Activated T-cell treated with anti-CD3 and anti-CD28 coated beads for 4 hours (primary cell): ENCODE measurements at places on chromosomes 7 and 10.

DNA sequence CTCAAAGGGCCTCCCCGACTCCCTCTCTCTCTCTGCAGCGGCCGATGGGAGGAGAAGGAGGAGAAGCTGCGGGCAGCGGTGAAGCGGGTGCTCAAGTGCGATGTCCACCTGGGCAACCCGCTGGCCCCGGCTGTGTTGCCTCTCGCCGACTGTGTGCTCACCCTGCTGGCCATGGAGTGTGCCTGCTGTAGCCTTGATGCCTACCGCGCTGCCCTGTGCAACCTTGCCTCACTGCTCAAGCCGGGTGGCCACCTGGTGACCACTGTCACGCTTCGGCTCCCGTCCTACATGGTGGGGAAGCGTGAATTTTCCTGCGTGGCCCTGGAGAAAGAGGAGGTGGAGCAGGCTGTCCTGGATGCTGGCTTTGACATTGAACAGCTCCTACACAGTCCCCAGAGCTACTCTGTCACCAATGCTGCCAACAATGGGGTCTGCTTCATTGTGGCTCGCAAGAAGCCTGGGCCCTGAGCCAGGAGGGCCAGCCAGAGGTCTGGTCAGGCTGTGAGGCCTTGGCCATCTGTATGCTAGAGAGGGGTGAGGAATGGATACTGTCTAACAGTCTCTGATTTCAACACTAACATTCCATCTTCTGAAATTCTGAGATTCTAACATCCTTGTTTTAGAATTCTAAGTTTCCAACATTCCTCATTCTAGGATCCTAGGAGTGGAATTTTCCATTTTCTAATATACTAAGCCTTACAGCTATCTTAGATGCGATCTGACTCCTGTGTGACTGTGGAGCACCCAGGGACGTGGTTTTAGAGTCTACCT lies 3.6 kb downstream of the INMT start:
- no peak for DNase-seq

DNA sequence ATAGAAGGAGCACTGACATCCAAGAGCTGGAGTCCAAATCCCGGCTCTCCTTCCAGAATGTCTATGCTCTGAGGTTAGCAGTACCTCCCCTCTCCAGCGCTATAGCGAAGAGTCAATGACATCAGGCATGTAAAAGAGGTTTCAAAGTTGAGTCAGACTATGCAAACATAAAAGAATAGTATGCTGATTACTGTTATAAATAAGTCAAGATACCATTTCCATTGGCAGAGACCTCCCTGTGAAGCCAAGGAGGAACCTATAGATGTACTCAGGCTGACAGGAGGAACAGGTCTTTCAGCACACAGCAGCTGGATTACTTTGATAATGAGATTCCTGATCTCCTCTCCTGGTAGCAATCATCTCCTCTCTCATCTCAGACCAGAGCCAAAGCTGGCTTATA lies 103.9 kb upstream of the EFCAB10 start:
- no peak for DNase-seq

DNA sequence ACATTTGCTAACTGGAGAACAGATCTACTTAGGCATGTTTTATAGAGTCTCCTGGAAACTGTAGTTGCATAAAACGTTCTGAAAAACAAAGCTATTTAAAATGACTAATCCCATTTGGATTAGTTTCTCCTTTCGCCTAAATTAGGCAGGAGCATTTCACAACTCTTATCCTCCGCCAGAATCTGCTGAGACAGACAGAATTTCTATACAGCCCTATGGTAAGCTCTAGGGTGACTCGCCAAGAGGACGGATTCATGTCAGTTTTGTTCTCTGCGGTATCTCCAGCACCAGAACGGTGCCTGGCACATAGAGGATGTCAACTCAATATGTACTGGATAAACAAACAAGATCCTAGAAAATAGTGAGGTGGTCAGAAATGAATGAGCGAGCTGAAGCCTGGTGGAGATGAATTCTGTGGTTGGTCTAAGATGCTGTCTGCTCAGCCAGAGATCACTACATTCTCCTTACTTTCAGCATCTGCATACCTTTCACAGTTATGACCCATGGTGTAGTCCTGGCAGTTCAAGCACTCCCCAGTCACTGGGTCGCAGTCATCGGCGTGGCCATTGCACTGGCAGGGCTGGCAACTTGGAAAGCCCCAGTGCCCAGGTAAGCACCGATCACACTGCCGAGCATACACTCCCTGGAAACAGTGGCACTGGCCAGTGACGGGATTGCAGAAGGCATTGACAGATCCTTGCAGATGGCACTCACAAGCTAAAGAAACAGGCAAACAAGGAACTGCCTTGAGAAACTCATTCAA lies 44.0 kb downstream of the LAMB1 start:
- DNase-seq, result no peak

- DNase-seq, result no peak
These were observed 381.1 kb downstream of the SDK1 start for GRCh38 chr7:3682028-3682710.

DNA sequence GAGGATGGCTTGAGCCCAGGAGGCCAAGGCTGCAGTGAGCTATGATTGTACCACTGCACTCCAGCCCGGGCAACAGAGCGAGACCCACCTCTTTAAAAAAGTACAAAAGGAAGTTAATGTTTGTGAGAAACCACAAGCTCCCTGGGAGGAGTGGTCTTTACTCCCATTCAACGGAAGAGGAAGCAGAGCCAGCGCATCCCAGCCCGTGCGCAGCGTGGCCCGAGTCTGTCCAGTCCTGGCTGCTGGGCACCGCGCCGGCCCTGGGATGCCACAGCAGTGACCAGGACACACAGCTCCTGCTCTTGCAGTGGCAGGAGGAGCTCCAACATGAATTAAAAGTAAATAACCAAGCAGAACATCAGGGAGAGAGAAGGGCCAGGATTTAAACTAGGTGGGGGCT lies 68.4 kb downstream of the ELFN1 start:
- no peak for DNase-seq

- DNase-seq, result no peak
These were observed 142.6 kb upstream of the KAT6B start for GRCh38 chr10:74683621-74684364.

- no peak for DNase-seq
These were observed 11.1 kb downstream of the ZNF775 start for GRCh38 chr7:150390205-150390604.

GRCh38 chr7:132655131-132655727 lies 79.0 kb upstream of the PLXNA4 start:
- DNase-seq, result no peak

DNA sequence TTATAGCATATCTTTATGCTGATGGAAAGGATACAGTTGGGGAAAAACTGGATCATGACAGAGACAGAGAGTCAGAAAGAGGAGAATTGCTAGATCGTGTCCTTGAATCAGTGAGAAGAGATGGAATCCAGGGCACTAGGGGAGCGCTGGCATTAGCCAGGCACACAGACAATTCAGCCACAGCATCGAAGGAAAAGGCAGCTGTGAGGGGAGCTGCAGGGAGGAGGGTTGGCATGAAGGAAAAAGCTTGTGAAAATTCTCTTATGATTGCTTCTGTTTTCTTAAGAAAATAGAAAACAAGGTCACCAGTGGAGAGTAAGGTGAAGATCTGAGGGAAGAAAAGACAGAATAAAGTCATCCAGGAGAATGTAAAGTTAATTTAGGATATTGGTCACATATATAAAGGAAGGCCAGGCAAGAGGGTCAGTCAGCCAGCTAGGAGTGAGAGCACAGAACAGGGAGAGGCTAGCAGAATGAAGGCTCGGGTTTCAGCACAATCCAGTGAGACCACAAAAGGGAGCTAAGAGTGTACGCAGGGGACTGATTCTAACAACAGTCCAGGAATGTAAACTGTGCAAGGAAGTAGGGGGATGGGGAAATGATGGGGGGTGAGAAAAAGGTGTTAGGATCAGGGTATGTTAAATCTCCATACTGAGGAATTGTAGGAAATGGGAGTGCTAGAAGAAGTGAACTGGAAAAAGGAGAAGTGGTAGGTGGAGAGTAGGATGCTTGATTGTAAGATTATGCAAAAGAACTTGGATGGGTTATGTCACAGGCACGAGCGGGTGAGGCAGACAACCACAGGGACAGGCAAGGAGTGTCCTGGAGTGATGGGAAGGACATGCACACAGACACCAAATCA lies 112.0 kb downstream of the RNF32 start:
- DNase-seq, result no peak

DNA sequence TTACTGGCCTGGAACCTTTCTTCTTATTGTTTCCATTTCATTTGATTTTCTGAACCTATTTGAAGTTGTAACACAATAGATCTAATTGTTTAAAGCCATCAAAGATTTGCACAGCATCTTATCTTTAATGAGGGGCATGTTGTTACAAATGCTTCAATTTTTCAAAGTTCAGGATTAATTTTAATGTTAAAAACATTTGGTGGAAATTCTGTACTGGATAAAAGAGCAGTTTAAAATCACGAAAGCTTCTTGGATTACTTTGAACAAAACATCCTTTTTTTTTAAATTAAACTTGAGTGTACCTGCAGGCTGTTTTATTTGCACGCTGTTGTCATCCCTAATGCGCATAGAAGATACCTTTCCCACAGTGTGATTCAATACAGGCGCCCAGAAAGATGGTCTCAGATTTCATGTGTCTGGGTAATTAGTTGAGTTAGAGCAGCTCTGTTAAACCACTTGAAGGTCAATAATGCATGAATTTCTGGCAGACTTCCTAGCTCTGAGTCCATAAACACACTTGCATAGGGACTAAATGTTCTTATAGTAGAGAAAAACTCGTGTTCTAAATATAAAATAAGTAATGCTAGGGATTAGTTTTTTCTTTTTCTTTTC lies 29.3 kb upstream of the DDX50 start:
- no peak for DNase-seq
